ENCODE measurements at places on chromosomes 2 and 18.
A peak's percentile ranks its signal among the peaks of the same experiment; 100 is the strongest.

GRCh38 chr2:105588581-105588980, 156.1 kb upstream of the NCK2 start:
- H3K4me3 ChIP-seq, result no peak overlapping the region
- no peak overlapping the region for H3K27ac ChIP-seq
- no peaks in the 10 kb centered on the region for H3K27me3 ChIP-seq
- no peak for DNase-seq
- no peaks in the 10 kb centered on the region for H3K36me3 ChIP-seq
- peaks cover 5% of the 10 kb centered on the region for H3K4me1 ChIP-seq

DNA sequence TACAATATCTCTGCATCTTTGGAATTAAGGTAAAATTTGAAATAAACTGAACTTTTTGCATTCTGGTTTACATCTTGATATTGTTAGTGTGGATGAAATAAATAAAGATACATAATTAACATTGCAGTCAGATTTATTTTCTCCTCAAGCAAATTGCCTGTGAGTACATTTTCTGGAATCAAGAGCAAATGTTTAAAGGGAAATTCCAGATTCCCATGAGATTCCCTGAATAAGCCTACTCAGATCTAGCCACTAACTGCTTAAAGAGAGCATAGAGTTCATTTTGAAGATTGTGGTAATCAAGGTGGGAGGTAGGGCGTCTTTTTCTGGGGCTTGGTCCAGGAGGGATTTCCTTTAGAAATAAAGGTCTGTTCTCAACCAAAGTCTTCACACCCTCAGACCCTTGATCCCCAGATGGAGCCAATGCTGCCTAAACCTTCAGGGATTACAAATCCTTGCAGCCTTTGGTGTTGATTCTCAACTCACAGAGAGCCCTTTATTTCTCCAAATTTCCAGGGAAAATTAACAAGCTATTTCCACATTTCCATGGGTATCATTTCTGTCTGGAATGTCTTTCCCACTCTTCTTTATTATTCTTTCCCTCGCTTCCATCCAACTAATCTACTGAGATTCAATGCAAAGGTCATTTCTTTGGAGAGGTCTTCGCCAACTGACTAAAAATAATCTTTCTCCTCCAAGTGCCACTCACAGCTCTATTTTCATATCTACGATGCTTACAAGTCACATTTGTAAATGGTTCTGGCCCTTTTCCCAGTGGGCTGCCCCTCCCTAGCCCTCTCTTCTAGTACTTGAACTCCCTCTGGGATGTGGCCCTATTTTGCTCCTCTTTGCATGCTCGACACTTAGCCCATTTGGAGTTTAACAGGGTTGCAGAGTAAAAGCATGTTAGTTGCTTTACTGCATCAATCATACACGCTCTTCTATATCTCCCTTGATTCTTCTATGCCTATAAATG, 79.8 kb upstream of the SPATS2L start:
- DNase-seq, result no peak
- H3K4me1 ChIP-seq, result no peaks in the 10 kb centered on the region
- no peaks in the 10 kb centered on the region for H3K27me3 ChIP-seq
- H3K27ac ChIP-seq, result no peak overlapping the region

DNA sequence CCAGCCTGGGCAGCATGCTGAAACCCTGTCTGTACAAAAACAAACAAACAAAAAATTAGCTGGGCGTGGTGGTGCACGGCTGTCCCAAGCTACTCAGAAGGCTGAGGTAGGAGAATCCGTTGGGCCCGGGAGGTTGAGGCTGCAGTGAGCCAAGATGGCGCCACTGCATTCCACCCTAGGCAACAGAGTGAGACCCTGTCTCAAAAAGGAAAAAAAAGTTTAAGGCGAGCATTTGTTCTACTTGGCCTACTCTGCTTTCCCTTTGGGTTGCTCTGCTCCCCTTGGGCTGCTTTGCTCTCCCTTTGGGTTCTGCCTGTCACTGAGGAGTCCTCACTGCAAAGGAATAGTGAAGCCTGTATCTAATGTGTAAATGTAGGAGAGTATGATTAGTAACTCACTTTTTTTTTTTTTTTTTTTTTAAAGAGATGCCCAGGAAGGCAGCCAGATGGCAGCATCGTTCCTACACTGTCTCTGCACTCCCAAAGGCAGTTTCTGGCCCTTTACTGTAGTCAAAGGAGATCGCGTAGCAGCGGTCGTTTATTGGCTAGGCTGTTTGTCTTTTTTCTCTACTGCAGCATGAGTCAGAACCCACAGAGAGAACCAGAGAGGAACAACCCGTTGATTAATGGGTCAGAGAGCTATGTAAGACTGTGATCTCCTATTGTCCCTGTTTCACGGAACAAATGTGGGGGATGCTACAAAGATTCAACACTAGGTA, 118.3 kb upstream of the CWC22 start:
- H3K36me3 ChIP-seq, result no peaks in the 10 kb centered on the region
- H3K4me1 ChIP-seq, result peaks cover 6% of the 10 kb centered on the region
- no peak overlapping the region for H3K4me3 ChIP-seq
- peak; percentile 57 for DNase-seq
- no peak overlapping the region for H3K27ac ChIP-seq
- no peaks in the 10 kb centered on the region for H3K27me3 ChIP-seq

DNA sequence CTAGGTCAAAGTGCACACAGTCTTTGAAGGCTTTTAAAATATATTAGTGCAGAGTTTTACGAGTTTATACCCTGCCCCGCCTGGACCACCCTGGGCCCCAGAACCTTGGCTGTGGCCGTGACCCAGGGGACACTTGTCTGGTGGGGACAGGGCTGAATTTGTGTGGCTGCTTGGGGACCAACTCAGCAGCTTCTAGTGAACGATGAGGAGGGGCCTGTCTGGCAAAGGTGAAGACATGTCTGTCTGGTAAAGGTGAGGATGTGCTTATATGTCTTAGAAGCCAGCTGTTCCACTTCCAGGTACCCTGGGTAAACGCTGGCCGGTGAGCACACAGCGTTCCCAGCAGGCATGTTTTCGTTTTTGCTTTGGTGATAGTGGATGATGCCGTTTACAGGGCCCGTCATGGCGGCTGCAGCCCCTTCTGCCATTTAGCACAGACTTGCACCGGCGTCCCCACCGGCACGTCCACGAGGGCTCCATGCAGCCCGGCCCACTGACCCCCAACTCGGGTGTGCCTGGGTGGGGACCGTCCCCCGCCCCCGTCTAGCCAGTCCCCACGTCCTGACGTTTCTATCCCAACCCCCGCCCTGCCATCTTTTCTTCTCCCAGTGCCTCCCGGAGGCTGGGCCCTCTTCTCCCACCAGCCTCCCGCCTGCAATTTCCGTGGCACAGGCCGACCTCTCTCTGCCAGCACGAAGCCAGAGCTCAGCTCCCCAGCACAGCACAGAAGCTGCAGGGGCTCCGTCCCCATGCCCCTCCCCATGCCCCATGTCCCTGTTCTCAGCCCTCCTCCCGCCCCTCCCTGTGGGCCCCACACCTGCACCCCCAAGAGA, 67.8 kb downstream of the SLC66A2 start:
- H3K36me3 ChIP-seq, result no peaks in the 10 kb centered on the region
- no peak overlapping the region for H3K27ac ChIP-seq
- H3K4me1 ChIP-seq, result no peaks in the 10 kb centered on the region
- no peaks in the 10 kb centered on the region for H3K27me3 ChIP-seq

- H3K27me3 ChIP-seq, result no peaks in the 10 kb centered on the region
- no peaks in the 10 kb centered on the region for H3K4me1 ChIP-seq
- H3K4me3 ChIP-seq, result no peak overlapping the region
- H3K36me3 ChIP-seq, result peaks cover 25% of the 10 kb centered on the region
Measured at GRCh38 chr18:76914314-76914713, 92.0 kb downstream of the ZNF236 start.

- no peak overlapping the region for H3K27ac ChIP-seq
- H3K4me3 ChIP-seq, result no peak overlapping the region
- no peaks in the 10 kb centered on the region for H3K27me3 ChIP-seq
- H3K4me1 ChIP-seq, result no peaks in the 10 kb centered on the region
- 0 out of 2 replicates have a peak, but pooled peaks cover 2% of the 10 kb centered on the region for H3K36me3 ChIP-seq
Measured at GRCh38 chr18:31850844-31851243, 90.2 kb upstream of the SLC25A52 start.

- H3K4me3 ChIP-seq, result no peak overlapping the region
- no peaks in the 10 kb centered on the region for H3K4me1 ChIP-seq
- no peak for DNase-seq
- no peak overlapping the region for H3K27ac ChIP-seq
Measured at GRCh38 chr18:61589053-61589723, 256.0 kb downstream of the CDH20 start.

GRCh38 chr2:172461591-172462372, 34.4 kb downstream of the ITGA6 start:
- no peaks in the 10 kb centered on the region for H3K27me3 ChIP-seq
- H3K27ac ChIP-seq, result peak overlapping the region; percentile 20
- H3K4me1 ChIP-seq, result peaks cover 16% of the 10 kb centered on the region

GRCh38 chr18:2326999-2327398, 244.3 kb downstream of the METTL4 start:
- H3K27ac ChIP-seq, result no peak overlapping the region
- no peak overlapping the region for H3K4me3 ChIP-seq
- no peaks in the 10 kb centered on the region for H3K4me1 ChIP-seq
- no peaks in the 10 kb centered on the region for H3K36me3 ChIP-seq
- no peaks in the 10 kb centered on the region for H3K27me3 ChIP-seq
- no peak for DNase-seq

DNA sequence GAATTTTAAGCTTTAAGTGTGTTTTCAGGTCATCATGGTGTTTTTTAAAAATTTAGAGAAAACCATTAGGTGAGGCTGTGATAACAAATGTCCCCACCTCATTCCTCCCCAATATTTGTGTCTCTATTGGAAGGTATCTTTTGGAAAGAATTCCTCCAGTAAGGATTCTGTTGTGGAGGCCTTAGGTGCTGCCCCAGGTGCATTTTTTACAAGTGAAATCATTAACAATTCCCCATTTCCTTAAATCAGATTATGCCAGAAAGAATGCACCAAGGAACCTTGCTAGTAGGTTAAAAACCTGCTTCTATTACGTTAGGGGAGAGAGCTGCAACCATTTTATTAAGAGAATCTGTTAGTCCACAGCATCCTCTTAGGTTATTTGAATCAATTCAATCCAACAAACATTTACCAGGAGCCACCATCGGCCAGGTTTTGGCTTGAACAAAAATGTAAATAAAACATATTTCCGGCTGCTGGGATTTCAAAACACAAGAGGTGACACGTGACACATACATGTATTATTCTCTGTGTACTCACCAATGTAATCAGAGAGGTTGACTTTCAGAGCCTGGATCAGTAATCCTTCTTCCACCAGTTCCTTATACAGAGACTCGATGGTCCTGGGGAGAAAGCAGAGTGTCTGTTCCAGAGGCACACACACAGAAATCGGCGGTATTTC, 112.5 kb upstream of the ASB18 start:
- no peak overlapping the region for H3K27ac ChIP-seq
- no peak overlapping the region for H3K4me3 ChIP-seq
- H3K36me3 ChIP-seq, result no peaks in the 10 kb centered on the region
- H3K4me1 ChIP-seq, result peaks cover 3% of the 10 kb centered on the region
- H3K27me3 ChIP-seq, result no peaks in the 10 kb centered on the region

DNA sequence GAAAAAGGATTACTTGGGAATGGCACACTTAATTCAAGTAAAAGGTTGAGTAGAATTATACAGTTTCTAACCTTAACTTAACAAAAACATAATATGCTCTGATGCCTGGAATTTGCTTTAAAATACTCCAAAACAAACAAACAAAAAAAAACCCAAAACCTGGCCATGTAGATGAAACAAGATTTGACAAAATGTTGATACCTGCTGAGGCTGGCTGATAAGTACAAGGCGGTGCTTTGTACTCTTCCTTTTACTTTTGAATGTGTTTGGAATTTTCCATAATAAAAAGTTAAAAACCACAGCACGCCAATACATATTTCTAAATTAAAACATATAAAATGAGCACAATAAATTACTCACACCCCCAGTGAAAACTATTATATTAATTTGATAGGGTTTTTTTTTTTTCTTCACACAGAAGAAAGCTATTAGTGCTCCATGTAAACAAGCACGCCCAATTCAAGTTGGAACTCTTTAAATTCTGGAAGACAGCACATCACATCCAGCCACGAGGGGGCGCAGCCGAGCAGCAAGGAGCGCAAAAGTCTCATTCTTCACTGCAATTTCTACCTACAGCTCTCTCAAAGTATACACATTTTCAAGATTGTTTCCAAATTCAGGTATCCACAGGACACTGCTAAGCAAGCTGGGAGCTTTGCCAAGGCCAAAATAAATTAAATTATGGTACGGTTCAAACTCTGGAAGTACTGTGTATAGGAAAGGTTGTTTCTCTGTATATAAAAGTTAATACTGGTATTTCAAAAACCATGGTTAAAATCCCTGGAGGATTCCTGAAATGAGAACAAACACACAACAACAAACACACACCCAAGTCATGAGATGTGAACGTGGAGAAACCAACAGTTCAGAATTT, 7.5 kb downstream of the SERTAD2 start:
- H3K36me3 ChIP-seq, result no peaks in the 10 kb centered on the region
- no peak overlapping the region for H3K4me3 ChIP-seq
- peaks cover 13% of the 10 kb centered on the region for H3K4me1 ChIP-seq
- no peak overlapping the region for H3K27ac ChIP-seq
- peaks cover 4% of the 10 kb centered on the region for H3K27me3 ChIP-seq

DNA sequence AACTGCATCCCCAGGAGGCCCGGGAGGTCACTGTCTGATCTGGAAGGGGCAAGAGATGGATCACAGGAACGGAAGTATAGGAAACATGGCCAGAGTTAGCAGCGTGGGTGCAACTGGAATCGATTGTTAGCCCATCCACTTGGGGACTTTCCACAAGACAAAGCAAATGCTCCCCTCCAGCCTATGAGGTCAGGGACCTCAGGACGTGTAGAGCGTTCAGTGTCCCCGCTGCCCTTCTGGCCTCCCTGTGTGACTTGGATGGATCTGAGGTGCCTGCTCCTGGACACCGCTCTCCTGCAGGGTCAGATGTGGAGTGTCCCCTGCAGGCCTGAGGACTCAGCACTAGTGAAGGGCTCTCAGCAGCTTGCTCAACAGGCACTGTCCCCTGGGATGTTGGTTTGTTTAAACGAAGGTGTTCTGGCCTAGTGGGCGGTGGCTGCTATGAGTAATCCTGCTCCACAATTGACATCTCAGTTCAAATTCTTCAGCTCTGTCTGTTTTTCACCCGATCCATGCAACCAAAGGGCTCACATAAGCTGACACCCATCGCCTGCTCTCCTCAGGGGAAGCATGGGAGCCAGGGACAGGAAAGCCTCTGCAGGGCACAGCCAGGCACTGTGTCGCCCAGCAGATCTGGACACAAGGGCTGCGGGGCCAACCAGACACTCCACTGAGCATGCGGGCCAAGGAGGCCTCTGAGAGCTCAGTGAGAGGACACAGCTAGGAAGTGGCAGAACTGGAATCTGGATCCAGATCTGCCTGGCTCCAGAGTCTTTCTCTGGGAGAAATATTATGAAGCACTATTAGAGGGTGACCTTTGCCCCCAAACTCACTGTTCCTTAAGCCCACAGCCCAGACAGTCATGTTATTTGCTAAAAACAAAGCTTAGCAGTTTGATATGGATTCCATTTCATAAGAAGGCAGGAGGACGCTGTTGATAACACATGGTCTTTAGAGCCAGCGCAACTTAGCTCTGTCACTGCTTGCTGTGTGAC, 78.5 kb downstream of the RHOB start:
- no peak for DNase-seq
- H3K27me3 ChIP-seq, result no peaks in the 10 kb centered on the region
- no peaks in the 10 kb centered on the region for H3K36me3 ChIP-seq

GRCh38 chr2:11813951-11814350, 67.5 kb downstream of the LPIN1 start:
- no peak overlapping the region for H3K4me3 ChIP-seq
- no peaks in the 10 kb centered on the region for H3K27me3 ChIP-seq
- H3K27ac ChIP-seq, result no peak overlapping the region
- no peaks in the 10 kb centered on the region for H3K4me1 ChIP-seq
- DNase-seq, result no peak
- no peaks in the 10 kb centered on the region for H3K36me3 ChIP-seq
